ENCODE measurements at places on chromosomes 3 and 15. TPM values are rescaled to one million over a fixed set of nuclear protein-coding genes. Genes with fewer than 3 reads are reported as not detected.

GRCh38 chr3:10553591-10554235 lies 48.3 kb upstream of the ATP2B2 start:
- no peak for DNase-seq

The CIAO2A gene
- 67.7 TPM for total RNA-seq

DNA sequence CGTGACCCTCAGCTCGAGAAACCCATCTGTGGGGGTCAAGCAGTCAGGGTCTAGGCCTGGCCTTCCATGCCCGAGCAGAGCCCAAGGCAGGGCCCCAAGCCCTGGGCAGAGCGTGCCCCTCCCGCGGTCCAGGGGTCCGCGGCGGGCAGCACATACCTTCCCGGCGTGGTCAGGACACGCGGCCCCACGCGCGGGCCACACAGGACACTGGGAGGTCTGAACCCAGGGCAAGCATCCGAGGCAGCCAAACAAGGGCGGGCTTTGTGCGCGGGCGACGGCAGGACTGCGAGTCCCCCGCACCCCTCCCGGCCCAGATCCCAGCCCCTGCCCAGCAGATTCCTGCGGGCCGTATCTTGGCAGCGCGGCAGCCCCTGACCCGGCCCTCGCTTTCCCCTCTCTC lies 61.6 kb upstream of the ACAN start:
- DNase-seq, result no peak

- no peak for DNase-seq
These were observed 542 bp downstream of the INKA1 start for GRCh38 chr3:49803465-49804140.

- no peak for DNase-seq
These were observed 53.0 kb upstream of the GOLGA8A start for GRCh38 chr15:34490417-34491193.

The SCAANT1 gene
- total RNA-seq, result not detected

GRCh38 chr3:108953700-108954099 lies at the start of gene GUCA1C:
Gene GUCA1C, minus strand, starts transcription at chr3:108953879. Its CDS starts 117 bp downstream, at chr3:108953762.
- DNase-seq, result no peak

GRCh38 chr3:174223042-174223441 lies 636.1 kb upstream of the NAALADL2 start:
- DNase-seq, result peak; percentile 5

- peak; percentile 9 for DNase-seq
These were observed 69.0 kb downstream of the ANKRD28 start for GRCh38 chr3:15728766-15729165.

- DNase-seq, result no peak
These were observed 39.4 kb upstream of the KY start for GRCh38 chr3:134690226-134690625.

DNA sequence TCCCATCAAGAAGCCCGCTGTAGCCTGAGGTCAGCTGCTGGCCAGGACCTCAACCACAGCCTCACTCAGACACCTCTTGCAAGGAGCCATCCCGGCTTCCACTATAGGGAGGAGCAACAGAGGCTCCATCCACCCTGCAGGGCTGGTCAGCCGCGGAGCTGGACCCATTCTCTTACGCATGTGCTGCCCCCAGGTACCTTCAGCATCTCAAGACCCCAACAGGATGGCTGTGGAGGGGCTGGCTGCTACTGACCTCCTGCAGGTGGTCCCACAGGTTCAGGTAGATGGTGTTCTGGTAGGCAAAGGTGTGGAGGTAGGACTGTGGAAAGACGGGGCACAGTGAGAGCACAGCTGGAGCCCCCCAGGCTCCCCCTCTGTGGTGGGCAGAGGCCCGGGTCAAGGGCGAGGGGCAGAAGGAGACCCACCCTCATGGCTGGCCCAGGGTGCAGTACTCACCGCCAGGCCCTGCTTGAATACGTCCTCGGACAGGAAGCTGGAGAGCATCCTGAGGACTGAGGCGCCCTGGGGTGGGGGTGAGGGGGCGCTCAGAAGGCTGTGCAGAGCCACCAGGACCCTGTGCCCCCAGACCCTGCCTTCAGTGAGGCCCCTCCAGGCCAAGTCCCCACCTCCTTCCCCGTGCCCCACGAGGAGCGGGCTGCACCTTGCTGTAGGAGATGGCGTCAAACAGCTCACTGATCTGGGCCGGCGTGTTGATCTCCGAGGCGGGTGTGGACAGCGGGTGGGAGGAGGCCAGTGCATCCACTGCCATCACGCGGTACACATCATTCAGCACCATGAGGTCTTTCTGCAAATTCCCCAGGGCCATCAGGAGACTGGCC lies 11.4 kb downstream of the ANPEP start:
- no peak for DNase-seq

- DNase-seq, result no peak
These were observed 19.0 kb downstream of the RPL39L start for GRCh38 chr3:187120326-187120725.

GRCh38 chr3:28672406-28672805 lies 323.8 kb upstream of the AZI2 start:
- DNase-seq, result no peak

DNA sequence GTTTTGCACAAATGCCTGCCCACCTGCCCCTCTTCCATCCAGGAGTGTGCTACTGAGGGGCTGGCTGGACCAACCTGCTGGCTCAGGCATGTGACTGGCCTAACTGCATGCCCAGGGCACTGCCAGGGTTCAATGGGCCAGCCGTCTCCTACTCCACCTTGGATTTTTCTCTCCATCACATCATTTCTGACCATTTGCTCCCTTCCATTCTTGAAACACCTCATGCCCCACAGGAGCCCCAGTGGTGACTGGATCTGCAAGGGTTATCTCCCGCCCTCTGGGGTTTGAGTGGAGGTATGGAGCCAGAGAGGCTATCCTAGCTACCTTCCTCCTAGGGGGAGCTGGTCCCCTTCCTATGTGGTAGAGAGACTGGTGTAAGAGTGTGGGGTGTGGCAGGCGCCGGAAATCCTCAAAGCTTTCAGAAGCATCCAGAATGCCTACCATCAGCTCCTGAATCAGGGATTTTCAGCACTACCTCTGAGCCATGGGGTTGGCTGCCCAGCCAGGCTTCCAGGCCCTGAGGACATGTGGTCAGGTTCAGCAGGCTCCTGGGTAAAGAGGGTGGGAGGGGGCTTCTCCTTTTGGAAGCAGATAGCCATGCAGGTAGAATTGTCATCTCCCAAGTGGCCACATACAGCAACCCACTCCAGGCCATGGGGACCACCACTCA lies 2.9 kb upstream of the MANF start:
- no peak for DNase-seq

DNA sequence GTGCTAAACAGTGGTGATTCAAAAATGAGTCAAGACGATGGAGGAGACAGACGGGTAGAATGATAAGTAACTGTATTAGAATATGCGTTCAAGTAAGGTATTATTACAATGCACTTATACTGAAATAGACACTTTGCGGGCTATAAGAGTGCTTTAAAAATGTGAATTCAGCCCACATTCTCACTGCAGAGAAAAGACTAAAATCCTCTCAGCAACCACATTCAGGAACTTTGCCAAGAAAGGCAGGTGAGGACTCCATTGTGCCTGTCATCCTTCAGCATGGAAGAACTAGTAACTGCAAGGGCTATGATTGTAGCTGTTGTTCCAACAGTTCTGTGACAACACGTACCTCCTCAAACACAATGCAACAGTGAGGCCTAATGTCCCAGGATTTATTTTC lies 272.0 kb downstream of the RORA start:
- no peak for DNase-seq

GRCh38 chr3:61561374-61562041 lies at the start of gene PTPRG:
Gene PTPRG, plus strand, starts transcription at chr3:61561571. Its CDS starts 717 bp downstream, at chr3:61562288.
- peak; percentile 96 for DNase-seq

The WDR49 gene
- total RNA-seq, result under 0.01 TPM

DNA sequence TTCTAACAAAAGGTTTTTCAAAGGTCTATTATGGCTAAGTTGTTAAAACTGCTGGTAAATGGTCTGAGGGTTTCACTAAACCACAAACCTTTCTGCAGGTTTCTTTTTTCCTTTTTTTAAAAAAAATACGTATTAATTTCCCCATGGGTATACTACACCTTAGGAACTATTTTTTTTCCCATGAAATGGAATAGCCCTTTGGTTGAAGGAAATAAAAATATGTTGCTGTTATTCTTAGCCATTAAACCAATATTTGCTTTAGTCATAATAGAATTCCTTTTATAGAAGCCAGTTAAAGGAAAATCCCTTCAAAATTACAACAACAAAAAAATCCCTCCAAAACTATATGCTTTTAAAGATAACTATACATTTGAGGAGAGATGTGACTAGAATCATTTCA lies 1303.3 kb downstream of the ROBO2 start:
- DNase-seq, result no peak

DNA sequence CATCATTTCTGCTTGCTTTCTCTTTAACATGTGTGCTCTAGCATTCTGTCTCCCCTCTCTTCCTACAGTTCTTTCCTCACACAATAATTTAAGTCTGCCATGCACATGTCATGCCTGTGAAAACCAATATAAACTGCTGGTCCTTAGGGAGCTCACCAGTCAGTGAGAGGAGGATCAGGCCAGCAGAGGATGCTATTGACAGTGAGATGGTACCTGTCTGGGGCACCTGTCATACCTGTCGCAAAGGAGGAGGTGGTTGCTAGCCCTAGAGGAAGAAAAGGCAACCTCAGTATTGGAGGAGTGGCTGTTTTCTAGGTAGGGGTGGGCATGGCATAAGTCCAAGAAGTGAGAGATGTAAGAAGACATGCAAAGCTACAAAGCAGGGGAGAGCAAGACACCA lies 194.6 kb downstream of the GABRG3 start:
- DNase-seq, result no peak

The MED12L gene
- total RNA-seq, result 0.72 TPM

DNA sequence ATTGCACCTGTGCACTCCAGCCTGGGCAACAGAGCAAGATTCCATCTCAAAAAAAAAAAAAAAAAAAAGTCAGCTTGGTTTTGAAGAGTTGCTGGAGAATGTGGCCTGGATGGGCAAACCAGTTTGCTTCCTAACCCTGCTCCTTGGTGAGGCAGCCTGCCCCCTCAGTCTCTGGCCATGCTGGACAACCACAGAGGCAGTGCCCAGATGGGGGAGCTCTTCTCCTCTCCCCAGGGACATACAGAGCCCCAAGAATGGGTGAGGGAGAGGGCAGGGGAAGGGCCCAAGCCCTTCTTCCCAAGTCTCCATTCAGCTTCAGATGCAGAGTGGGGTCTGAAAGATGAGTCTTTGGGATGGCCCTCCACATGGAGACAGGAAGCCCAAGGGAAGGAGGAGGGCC lies 27.9 kb downstream of the CD276 start:
- no peak for DNase-seq

The FBLN2 gene
- 452 TPM for total RNA-seq

The ONECUT1 gene
- total RNA-seq, result not detected

- DNase-seq, result no peak
These were observed 37.1 kb upstream of the CLK3 start for GRCh38 chr15:74578496-74578994.

DNA sequence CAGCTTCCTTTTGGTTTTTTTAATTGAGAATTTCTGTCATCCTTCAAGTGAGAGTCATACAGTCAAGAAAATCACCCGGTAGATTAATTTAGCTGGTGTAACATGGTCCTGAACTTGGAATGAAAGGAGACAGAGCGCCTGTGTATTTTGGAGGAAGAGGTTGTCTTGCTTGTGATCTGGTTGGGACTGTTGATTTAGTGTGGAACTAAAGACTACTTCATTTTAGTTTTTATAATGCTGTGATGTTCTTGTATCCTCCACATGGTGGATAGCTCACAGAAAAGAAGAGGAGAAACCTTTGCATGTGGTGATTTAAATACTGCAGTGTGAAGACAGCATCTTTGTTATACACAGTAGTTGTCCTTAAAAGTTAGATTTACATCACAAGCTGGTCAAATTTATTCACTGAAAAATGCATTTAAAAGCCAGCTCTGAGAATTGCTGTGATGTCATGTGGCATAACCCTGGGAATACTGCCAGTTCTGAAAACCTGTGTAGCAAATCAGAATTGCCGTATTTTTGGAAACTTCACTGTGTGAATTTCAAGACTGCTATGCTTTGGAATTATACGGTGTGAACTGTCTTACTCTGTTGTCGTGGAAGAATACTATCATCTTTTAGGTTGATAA lies 268.5 kb downstream of the PTPRG start:
- DNase-seq, result peak; percentile 61

DNA sequence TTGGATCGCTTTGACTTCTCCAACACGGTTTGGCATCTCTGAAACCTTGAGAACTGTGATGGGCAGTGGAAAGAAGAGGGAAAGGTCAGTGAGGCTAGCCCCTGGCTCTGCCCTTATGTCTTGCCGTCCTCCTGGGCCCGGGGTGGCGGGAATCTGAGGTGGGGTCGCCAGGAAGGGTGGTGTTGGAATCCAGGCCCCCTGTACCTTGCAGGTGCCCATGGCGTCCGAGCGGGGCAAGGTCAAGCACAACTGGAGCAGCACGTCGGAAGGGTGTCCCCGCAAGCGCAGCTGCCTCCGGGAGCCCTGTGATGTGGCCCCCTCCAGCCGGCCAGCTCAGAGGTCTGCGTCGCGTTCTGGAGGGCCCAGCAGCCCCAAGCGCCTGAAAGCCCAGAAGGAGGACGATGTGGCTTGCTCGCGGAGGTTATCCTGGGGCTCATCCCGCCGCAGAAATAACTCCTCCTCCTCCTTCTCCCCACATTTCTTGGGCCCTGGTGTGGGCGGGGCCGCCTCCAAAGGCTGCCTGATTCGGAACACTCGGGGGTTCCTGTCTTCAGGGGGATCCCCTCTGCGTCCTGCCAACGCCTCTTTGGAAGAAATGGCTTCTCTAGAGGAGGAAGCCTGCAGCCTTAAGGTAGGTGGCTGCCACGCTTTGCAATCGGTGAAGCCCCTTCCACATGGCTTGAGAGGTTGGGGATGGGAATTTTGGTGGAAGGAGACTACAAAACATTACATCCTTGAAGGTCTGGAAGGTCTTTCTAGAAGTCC lies 907 bp downstream of the TATDN2 start:
- DNase-seq, result peak; percentile 5

The CYP8B1 gene
- not detected for total RNA-seq

- no peak for DNase-seq
These were observed 47.2 kb downstream of the CADM2 start for GRCh38 chr3:85005946-85006345.

The SNURF gene
- total RNA-seq, result 8.7 TPM

The TRIM42 gene
- total RNA-seq, result not detected

GRCh38 chr15:80991421-80991820 lies 1.8 kb upstream of the MESD start:
- peak; percentile 93 for DNase-seq

The SLC27A2 gene
- not detected for total RNA-seq

The UCN2 gene
- 0.54 TPM for total RNA-seq

DNA sequence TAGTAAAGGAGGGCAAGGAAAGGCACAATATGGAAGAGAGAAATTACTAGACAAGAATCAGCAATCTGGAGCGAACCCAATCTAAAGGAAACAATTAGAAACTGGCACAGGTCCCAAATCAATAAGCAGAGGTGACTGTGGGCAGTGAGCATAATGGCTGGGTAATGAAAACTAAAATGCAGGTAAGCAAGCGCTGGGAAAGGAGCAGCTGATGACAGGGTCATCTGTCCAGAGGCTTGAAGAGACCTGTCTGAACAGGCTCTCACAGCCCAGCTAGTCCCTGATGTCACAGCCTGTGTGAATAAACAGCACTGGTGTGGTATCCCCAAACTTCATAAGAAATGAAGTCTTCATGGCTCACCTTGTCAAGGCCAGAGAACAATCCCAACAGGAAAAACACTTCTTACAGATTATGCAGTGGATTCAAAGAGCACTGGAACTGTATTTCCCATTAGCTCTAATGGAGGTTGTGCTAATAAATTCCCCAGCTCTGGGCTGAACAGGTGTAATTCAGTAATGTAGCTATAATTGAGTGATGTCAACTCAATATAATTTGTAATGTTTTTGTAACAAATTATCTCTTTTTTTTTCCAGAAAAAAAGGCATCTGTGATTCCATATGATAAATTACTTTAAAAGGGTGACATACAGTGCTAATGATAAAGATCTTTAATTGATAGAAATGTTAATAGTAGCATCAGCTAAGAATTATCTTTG lies 197.3 kb downstream of the FHIT start:
- DNase-seq, result no peak

- DNase-seq, result no peak
These were observed 9.0 kb downstream of the MAN2A2 start for GRCh38 chr15:90911906-90912769.

All from fibroblast of the aortic adventitia (primary cell).